ENCODE measurements at places on chromosomes 1 and 21.

GRCh38 chr1:218867941-218868626 lies 305.6 kb upstream of the LYPLAL1 start:
- DNase-seq, result no peak

DNA sequence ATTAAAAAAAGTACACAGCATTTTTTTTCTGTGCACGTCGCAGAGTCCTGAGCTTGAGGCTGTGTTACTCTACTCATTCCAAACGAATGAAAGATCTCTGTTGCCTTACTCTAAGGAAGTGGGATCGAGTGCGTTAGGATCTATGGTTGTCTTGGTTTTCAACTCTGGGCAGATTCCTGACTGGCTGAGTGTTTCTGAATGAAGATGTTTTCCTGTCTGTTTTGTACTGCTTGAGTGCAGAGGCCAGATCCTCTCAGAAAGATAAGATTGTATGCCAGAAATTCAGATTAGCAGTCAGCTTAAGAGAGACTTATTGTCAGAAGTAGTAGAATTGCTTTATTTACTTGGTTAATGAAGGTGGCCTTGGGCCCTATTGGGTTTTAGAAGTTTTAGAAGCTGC lies 14.0 kb downstream of the PLA2G2E start:
- DNase-seq, result no peak

- no peak for DNase-seq
Observed at GRCh38 chr1:18531503-18531845, 50.7 kb downstream of the KLHDC7A start.

DNA sequence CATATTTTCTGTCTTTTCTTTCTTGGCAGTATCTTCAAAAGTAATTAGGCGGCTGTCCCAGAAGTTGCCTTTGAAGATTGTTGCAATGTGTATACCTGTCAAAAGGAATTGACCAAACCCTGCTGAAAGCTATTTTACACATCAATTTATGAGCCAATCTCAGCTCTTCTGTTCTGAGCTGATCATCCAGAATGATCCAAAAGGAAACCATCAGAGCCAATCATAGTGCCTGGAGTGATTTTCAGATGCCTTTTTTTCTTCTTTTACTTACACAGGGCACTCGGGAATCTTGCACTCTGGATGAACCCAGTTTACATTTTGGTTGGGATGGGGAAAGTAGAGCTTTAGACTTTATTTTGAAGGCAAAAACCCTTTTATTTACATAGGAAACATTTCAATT lies 21.8 kb upstream of the APOBEC4 start:
- DNase-seq, result no peak

DNA sequence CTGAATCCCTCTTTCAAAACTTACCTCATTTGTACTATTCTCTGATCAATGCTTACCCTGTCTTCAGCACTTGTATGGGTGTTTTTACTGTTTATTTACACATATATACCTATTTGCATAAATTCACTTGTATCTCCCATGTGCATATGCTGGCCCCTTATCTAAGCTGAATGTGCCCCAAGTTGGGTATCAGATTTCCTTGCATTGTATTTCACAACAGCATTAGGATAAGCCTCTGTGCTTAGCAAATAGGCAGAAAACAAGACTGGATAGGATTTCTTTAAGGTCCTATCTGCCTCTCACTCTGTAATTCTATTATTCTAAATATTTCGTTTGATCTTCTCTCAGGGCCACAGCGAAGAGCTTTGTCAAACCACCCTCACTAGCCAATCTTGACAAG lies 45.9 kb upstream of the IPO9 start:
- DNase-seq, result no peak
